ENCODE measurements at places on chromosomes 6 and 20. TPM values are rescaled to one million over a fixed set of nuclear protein-coding genes. Genes with fewer than 3 reads are reported as not detected.

DNA sequence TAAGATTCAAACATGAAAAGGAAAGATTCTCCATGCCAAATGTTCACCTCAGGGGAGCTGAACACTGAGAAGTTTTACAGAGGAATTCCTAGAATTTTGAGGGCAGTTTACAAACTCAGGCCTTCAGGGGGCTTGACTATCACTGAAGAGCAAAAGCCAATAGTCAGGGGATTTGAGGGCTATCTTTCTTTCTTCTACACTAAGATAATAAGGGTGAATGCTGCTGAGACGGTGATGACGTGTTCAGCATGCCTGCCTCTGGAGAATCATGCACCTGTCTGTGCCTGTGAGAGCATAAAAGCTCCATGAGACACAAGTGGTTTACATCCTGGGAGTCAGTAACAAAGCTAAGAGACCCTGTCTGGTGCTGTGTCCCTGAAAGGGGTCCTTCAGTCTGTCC, 1085.6 kb downstream of the KIF16B start:
- DNase-seq, result no peak

DNA sequence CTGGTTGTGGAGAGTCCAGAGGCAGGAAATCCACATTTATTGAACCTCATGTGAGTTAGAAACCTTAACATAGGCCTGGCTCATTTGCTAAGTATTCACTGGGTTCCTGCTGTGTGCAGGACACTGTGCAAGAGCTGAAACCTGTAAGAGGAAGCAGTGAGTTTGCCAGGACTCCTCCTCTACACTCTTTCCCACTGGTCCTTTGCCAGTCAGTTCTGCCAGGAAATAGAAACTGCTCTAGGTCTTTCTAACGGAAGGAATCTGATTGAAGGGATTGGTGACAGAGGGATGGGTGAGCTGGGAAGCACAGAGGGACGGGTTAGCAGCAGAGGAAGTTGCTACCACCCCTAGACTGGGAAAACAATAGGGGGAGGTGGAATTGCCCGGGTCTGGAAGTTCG, 234.2 kb upstream of the ECI2 start:
- DNase-seq, result peak; percentile 82

Gene NKAPL
- not detected for total RNA-seq

DNA sequence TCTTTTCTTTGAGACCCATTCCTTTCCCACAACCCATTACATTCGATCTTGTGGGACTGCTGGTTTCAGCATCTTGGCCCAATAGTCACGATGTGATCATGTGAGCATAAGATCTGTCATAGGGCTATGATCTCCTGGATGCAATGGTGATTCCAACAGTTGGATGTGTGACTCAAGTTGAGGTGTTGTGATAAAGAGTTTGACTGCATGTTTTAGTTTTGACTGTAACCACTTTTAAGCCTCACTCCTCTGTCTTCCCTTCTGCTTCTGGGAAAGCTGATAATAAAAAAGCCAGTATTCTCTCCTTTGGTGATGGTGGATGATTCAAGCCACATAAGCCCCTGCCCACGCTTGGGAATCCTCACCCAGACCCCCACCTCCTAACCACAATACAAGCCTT, 117.0 kb upstream of the ASCC3 start:
- DNase-seq, result peak; percentile 25

Gene TENT5A
- 5.0 TPM for total RNA-seq

GRCh38 chr6:52603000-52603795, 26.3 kb upstream of the TRAM2 start:
- peak; percentile 85 for DNase-seq

Gene CD93
- total RNA-seq, result not detected

DNA sequence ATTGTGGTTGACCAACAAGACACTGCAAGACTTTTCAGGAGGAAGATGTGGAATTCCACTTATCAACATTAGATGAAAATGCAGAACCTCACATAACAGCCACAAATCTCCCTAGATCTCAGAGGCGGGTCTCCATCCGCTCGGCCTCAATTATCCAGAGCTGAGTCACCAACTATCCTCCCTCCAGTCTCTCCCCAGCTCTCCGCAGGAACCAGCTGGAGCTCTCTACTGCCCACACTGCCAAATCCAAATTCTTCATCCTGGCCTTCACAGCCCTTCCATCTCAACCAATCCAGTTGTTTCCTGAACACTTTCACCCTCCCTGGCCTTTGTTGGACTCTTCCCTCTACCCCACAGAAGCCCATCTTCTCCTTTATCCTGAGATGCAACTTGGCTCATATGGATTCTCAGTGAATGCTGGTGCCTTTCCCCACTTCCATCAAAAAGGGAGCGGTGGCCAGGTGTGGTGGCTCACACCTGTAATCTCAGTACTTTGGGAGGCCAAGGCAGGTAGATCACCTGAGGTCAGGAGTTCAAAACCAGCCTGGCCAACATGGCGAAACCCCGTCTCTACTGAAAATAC, 3.5 kb upstream of the TGIF2 start:
- peak; percentile 85 for DNase-seq

Gene GPR6
- not detected for total RNA-seq

DNA sequence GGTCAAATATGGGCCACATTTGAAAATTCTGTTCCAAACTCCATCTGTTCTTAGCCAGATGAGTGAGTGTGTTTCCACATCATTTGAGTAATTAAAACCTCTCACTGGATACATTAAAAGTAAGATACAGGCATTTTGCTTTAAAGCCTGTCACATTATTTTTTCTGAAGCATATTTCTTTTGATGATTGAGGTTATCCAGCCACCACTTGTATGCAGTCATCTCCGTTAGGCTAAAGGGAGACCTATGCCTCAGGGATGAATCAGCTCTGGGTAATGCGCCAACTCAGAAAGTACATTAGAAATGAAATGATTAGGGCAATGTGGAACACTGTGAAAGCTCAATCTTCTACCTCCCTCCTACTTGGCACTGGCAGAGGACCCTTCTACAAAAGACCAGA, 90.7 kb downstream of the SNAP25 start:
- peak; percentile 90 for DNase-seq

GRCh38 chr20:10581823-10582222, 92.0 kb downstream of the JAG1 start:
- DNase-seq, result peak; percentile 48

GRCh38 chr20:52438326-52438963, 246.9 kb upstream of the ZFP64 start:
- no peak for DNase-seq

Gene LRFN2
- not detected for total RNA-seq

DNA sequence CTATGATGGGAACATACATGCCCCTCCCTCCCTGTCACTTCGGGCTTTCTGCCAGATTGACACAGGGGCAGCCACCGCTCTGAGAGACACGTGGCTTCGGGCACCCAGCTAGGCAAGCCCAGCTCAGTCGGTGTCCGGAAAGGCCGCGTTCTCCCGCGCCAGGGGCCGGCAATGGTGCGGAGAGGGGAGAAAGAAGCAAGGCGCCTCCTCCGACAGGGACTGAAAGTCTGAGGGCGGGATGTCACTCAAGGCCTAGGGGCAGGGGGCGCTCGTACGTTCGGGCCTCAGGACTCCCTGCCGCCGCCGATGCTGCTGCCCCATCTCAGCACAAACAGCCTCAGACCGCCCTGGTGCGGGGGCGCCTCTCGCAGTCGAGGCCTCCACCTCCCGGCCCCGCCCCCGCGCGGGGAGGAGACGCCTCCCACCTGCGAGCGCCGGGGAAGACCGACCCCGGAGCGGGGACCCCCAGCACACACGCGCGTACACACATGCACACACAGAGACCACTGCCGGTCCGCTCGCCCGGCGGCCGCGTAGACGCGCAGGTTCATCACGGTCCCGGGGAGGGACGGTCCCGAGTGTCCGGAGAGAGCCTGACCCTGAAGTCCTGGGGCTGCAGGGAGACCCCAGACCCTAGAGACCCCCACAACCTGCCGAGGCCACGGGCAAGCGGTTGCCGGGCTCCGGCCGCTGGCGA, 1.9 kb downstream of the GRM4 start:
- DNase-seq, result no peak

DNA sequence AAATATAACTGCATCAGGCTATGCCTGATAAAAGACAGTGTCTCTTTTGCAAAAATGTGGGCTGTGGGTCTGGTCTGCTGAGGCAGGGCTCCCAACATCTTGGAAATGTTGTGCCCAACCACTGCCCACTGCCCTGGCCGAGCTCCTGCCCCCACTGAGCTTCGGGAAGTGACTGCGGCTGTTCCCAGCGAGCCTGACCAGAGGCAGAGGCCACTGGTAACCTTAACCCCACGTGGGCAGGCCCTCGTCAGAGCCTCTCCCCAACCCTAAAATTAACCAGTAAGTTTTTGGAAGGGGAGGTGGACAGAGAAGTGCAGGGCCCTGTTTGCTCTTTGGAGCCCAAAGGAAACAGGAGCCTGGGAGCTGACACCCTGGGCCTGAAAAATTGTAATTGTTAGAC, 225.9 kb downstream of the MAFB start:
- no peak for DNase-seq

Gene KIAA1755
- 0.57 TPM for total RNA-seq

Gene TBX18
- total RNA-seq, result not detected

Gene LINC00237
- not detected for total RNA-seq

DNA sequence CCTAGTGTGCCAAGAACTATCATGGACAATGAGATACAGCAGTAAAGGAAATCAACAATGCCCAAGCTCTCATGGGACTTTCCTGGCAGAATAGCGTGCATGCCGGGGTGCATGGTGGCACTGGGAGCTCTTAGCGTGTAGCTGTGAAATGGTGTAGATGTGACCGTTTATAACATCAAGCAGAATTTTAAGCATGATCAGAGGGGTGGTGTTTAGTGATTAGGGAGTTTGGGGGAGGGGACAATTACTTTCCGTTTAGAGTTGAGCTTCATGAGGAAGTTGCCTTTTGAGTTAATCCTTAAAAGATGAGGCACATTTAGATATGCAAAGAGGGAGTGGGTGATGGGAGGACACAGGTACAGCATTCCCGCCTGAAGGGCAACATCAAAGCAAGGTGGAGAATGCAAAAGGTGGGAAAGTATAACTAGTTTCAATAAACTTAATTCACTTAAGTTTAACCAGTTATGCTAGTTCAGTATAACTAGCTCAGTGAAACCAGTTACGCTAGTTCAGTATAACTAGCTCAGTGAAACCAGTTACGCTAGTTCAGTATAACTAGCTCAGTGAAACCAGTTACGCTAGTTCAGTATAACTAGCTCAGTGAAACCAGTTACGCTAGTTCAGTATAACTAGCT, 661.6 kb downstream of the QKI start:
- no peak for DNase-seq
